Fibroblast of skin of left quadriceps (primary cell): ENCODE measurements at places on chromosomes 6 and 20.

DNA sequence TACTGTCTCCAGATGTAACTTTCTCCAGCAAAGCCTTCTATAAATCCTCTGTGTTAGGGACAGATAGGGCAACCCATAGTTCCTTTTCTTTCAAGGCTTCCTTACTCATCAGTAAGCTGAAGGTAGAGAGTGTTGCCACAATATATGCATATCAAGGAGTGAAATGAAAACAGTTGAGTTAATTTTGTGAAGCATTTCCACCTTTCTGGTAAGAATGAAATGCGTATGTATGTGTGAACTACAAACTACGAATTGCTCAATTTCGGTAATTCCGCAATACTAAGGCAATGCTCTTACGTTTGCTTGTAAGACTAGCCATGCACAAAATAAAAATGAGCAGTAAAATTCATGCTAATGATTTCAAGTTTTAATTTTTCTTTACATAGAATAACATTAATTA is 61.2 kb upstream of the HBS1L start:
- DNase-seq, result no peak

- no peak for DNase-seq
These were observed 314.6 kb downstream of the ZFAND3 start for GRCh38 chr6:38133932-38134703.

GRCh38 chr6:8953310-8953709 is 518.0 kb upstream of the SLC35B3 start:
- DNase-seq, result no peak

DNA sequence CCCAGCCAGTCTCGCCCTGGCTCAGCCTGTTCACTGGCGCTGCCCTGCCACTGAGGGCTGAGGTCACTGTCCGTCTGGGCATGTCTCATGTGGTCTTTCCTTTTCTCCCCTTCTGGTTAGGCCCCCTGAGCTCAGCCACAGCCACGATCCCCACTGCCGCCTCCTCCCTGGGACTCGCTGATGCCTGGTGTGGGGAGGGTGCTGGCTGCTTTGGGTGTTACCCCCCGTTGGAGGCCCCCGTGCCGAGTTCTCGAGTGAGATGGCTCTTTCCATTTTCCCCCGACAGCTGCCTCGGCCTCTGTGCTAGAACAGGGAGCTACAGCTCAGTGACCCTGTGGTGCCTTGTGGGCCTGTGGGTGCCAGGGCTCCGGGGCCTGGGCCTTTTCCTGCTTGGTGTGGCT is 14.9 kb upstream of the TCFL5 start:
- DNase-seq, result no peak

GRCh38 chr6:30463242-30463641 is 26.1 kb upstream of the HLA-E start:
- no peak for DNase-seq

DNA sequence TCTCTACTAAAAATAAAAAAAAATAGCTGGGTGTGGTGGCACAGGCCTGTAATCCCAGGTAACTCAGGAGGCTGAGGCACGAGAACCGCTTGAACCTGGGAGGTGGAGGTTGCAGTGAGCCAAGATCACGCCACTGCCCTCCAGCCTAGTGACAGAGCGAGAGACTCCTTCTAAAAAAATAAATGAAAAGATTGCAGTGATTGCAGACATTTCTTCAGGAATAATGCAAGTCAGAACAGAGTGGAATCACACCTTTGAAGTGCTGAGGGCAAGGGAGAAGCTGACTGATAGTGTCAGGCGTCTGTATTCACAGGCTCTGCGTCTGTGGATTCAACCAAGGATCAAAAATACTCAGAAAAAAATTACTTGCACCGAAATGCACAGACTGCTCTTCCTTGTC is 2.6 kb upstream of the TCFL5 start:
- no peak for DNase-seq

GRCh38 chr6:153135681-153136080 is 4.6 kb upstream of the RGS17 start:
- no peak for DNase-seq

DNA sequence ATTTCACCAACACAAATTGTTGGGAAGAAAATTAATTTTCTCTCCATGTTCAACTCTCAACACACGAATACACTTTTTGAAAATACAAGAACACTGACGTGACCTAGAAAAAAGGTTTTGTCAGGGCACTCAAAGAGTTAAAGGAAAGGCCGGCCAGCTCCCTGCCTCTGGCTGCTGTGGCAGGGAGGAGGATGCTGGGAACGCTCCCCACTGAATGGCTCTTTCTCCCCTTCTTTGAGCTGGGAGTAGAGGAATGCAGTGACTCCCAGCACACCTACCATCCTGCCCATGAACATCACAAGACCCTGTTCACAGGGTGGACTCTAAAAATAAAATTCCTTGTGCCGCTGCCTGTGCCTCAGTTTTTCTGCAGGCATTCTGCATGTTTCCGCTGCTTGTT is 47.0 kb downstream of the MAP3K5 start:
- no peak for DNase-seq

DNA sequence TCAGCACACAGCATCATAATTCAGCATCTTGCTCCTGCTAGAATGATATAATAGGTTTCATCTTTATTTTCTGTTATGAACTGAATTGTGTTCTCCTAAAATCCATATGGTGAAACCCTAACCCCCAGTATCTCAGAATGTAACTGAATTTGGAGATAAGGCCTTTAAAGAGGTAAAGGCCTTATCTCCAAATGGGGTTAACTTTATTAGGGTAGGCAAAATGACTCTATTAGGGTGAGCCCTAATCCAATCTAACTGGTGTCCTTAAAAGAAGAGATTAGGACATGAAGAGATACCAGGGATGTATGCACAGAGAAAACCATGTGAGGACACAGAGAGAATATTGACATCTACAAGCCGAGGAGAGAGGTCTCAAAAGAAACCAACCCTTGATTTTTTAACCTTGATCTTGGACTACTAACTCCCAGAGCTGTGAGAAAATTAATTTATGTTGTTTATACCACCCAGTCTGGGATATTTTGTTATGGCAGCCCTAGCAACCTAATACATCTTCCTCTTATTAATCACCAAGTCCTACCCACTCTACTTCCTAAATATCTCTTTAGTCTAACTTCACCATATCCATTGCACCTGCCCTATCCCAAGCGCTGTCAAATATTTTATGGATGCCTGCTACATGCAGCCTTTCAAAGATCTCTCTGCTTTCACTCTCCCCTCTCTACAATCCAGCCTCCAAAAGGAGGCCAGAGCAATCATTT is 8.5 kb upstream of the MRS2 start:
- DNase-seq, result no peak

DNA sequence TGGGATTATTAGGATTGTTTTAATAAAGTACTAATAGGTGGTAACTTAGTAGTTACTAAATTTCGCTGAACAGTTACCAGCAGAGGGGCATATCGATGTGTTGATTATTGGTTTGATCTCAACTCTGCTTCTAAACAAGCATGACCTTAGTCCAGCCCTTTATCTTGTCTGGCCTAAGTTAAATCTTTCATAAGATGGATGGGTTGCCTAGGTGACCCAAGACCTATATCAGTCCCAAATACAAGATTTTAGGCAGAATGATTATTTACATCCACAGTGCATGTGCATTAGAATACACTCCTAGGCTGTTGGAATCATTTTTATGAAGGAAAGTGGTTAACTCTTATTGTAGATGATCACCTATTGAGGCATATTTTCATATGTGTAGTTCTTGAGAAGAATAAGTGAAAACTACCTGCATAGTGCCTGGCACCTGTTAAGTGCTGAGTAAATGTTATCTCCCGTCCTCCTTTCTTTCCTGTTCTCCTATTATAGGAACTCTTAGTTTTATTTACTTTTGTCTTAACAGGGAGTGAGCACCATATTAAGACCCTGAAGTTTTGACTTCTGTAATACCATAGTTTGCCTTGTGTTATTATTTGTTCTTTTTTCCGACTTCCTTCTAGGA is 1.1 kb downstream of the HSF2 start:
- no peak for DNase-seq

DNA sequence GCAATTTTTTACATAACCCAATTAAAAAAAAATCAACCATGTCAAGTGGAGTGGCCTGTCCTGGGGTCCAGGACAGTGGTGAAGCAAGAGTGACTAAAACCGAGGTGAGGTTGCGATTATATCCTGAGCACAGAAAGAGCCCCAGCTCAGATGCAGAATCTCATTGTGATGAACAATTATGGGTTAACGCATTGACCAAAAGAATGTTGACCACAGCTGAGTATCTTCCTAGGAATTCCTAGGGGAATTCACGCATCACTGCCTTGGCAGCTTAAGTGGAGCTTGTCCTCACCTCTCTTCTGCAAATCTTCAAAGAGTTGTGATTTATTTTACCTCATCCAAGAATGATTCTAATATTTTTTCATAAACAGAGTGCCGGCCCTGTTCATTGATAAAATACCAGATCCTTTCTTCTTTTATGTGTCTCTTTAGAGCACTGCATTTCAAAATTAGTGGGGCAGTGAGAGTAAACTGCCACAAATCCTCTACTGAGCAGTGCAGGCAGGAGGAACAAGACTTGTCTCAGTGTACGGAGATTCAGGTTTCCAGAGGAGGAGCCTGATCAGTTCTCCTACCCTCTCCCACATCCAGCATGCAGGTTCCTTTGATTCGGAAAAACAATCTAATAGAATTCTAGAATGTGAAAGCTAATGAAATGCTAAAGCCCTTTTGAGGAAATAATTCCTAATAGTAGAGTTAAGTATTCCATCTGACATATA is 60.1 kb upstream of the ZNF184 start:
- peak; percentile 12 for DNase-seq

DNA sequence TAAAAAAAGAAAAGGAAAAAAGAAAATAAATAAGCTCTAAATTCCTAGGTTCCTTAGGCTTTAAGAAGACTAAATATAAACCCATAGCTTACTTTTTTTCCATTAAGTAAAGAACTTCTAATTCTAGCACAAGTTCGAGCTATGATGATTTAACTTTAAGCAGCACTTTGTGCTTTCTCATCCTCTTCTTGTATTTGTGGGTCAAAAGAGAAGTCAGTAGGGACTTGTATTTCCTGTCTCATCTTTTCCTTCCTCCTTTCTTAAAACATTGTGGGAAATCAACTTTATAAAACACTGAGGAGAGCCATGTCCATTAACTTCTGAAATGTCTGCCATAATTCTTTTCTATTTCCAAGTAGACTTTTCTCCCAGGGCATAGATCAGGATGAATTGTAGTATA is 637.7 kb upstream of the CITED2 start:
- DNase-seq, result no peak

DNA sequence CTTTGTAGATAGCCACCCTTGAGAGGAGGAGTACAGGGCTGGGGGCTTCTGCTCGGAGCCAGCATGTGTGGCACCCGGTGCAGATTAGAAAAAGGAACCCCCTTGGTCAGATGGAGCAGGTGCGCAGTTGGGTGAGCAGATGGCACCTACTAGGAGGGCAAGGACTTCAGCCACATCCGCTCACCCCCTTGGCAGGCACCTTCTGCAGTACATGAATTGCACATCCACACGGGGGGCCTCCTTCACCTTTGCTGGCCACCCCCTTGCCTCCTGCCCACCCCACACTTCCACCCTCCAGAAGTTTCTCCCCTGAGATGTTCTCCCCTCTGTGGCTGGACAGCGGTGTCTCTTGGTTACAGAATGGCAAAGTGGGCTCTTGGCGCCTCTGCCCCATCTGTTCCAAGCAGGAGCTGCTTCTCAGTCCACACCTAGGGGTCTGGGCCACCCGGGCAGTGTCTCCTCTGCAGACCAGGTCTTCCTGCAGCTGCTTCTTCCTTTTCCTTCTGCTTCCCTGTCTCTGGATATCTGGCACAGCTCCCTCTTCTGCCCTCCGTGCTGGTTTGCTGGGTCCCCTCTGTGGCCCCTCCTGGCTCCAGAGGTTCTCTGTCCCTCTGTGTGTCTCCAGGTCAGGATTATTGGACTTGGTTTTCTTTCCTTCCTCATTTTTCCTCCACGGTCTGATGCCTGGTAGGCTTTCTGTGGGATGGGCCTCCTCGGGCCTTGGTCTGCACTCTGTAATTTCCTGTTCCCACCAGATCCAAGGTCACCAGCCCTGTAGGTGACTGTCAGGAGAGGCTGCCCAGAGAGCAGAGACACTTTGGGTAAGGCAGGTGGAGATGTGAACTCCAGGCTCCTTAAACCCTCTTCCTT is 4.1 kb downstream of the MDFI start:
- no peak for DNase-seq

- DNase-seq, result no peak
These were observed 17.0 kb downstream of the PHF20 start for GRCh38 chr20:35788796-35789195.

DNA sequence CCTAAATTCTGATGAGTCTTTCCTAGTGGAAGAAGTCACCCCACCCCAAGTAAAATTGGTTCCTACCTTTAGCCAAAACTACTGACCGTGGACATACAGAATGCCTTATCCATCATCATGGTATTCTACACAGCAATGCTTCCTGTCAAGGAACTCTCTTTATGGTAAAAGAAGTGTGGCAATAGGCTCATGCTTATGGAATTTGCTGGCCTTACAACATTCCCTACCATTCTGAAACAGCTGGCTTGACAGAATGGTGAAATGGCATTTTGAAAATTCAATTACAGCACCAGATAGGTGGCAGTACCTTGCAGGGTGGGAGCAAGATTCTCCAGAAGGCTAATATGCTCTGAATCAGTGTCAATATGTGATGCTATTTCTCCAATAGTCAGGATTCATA is 41.8 kb upstream of the BACH2 start:
- DNase-seq, result no peak
